Activated CD4-positive, alpha-beta T cell treated with anti-CD3 and anti-CD28 coated beads, Interleukin-2, Interleukin-6, amounts not matched to agents 100 ng/mL and 50 ng/mL, durations not matched to agents 16 hours and 8 hours (primary cell): ENCODE measurements at places on chromosomes 12 and 14.

DNA sequence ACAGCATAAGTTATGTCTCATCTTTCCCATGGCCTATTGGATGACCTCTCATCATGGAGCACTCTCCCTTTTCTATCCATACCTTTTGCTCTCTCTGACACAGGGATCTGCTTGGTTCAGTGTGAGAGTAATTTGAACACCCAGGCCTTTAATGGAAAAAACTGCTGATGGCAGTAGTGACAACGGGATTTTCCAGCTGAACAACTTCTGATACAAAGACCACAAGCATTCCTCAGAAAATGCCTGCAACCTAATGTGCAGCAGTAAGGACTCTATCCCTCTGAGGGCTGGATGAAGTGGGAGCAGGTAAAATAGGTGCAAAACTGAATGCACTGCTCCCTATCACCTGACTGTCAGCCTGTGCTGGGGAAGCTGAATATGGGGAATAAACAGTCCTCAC, 51.0 kb downstream of the KANSL2 start:
- DNase-seq = no peak

GRCh38 chr12:116280595-116281290, 3.2 kb upstream of the MED13L start:
- no peak for DNase-seq

GRCh38 chr12:92248977-92249376, 103.3 kb upstream of the BTG1 start:
- DNase-seq = no peak

DNA sequence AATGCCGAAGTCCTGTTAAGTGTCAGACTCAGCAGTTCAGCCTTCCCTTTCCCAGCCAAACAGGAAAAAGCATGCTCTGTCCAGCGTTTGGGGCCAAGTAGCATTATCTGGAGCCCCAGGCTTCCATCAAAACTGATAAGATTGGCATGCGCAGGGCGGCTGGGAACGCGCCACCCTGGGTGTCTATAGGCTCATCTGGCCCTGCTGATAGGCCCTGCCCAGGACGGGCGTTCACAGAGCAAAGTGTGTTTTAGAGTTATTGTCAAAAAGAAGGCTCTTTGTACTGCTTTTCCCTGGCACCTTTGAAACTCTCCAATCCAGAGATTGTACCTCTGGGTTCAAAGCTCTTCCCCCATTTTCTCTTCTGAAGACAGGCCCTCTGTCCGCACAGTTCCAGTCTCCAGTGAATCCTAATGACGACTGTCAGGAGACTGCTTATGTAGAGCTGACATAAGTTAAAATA, at the start of gene ART4:
Gene ART4, minus strand, starts transcription at position 102 of the 463 bp plus-strand sequence. CDS start 413 bp downstream, outside the sequence.
- DNase-seq = no peak

DNA sequence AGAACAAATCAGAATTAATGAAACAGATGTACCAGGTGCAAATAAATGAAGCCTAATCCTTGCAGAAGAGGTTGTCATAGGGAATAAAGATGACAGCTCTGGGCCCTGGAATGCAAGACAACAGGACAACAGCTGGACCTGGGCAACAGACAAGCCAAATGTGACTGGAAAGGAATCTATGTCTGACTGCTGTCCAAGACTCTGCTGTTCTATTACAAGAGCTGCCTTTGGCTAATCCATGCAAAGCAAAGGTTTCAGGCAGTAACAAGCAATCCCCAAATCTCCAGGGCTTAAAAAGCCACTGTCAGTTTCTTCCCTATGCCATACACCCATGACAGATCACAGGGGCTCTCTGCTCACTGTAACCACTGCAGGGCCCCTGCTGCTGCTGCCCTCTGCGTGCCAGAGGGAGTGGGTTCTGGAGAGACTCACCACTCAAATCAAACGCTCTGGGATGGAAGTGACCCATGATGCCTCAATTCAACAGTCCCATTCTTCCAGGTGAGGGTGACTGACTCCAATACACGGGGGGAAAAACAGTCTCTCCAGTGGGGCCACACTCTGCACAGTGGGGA, 218.9 kb upstream of the SFSWAP start:
- DNase-seq = no peak
